ENCODE measurements at places on chromosomes 13 and 19.

GRCh38 chr13:73754727-73755292 lies 379.4 kb downstream of the KLF12 start:
- DNase-seq, result no peak

DNA sequence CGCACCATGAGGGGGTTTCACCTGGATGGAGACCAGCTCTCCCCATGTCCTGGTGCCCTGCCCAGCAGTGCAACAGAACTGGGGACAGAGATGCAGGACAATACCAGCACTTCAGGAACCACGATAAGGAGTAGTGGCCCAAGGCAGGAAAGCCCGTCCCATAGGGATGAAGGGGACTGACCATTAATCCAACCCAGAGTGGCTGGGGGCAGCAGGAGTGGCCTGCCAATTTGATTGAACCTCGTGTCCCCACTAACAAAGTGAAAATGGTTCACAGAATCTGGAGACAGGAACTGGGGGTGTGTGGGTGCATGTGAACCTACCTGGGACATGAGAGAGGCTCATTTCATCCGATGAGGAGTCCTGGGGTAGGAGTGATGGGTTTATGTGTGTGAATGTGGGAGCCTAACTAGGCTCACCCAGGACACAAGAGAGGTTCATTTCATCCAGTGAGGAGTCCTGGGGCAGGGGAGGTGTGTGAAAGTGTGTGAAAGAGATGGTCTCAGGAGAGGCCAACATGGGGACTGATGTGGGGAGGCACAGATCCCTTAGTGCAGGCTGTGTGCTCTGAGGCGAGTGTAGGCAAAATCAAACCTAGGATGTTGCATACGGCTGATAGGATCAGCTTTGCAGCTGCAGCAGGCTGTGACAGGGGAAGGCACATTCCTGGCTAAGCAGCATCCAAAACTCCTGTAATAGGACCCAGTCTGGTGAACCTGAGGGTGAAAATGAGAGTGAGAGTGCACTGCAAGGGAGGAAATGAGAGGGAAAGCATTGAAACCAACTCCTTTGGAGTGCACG lies 98.2 kb downstream of the ZNF429 start:
- DNase-seq, result no peak

DNA sequence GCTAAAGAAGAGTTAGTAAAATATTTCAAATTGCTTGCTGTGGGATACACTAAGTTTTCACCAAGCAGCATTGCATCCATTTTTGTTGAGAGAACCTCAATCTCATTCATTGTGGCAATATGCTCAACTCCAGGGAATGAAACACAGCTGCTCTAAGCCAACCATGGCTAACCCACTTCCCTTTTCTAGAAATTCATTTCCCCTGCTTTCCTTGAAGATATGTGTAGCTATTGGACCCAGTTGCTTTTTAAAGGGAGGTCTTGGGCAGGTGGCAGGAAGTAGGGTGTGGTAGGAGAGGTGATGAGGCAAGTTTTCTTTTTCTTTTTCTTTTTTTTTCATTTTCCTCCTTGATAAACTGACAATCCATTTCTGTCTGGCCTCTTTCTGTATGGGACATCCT lies 452.2 kb downstream of the FGF14 start:
- DNase-seq, result no peak

DNA sequence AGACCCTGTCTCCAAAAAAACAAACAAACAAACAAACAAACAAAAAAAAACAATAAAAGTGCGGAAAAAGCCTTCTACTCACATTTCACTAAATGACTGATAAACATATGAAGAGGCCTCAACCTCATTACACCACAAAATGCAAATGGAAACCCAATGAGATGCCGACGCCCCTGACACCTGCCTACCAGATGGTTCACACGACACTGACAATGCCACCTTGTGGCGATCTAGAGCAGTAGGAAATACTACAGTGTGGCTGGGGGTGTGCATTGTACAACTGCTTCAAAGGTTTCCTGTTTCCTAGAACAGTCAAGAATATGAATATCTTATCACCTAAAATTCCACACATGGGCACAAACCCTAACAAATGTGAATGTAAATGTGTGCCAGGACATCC lies 14.0 kb downstream of the SCGB2B2 start:
- no peak for DNase-seq

DNA sequence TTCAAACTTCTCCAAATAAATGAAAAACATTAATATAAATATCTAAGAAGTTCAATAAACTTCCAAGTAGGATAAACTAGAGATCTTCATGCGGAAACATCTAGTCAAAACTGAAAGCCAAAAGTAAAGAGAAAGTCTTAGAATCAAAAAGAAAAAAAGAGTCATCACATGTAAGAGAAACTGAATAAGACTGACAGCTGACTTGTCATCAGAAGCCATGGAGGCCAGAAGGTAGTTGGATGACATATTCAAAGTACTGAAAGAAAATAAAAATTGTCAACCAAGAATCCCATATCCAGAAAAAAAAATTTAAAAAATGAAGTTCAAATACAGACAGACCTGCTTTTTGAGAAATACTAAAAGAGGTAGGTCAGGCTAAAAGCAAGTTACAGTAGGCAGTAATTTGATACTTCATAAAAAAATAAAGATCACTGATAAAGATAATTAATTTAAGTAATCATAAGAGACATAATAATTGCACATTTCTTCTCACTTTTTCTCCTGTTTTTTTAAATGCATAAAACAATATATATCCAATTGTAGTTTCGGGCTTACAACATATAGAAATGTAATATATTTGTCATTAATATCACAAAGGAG lies 327.6 kb upstream of the PCDH9 start:
- DNase-seq, result no peak

DNA sequence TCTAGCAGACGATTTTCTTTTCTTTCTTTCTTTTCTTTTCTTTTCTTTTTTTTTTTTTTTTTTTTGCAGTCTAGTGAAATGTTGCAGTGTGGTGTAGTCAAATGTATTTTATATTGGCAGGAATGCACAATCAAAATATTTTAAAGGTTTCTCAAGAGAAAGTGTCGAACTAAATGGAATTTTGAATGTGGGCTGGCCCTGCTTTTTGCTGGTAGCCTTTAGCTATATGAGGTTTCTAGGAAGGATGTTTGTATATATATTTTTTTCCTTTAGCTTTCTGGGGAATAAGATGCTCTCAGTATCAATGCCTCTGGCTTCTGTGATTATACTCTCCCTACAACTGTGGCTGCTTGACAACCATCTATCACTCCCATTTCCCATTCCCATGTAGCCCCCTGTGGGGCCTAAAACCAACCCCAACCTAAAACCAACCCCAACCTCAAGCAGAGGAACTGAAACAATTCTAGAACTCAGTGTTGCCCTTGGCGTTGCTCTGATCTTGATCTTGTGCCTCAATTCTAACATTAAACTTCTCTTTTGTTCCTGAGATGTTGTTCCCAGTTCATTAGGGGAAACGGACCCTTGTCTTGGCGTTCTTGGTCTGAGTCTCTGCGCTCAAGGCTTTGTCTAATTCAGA lies 27.1 kb downstream of the CYSLTR2 start:
- no peak for DNase-seq

DNA sequence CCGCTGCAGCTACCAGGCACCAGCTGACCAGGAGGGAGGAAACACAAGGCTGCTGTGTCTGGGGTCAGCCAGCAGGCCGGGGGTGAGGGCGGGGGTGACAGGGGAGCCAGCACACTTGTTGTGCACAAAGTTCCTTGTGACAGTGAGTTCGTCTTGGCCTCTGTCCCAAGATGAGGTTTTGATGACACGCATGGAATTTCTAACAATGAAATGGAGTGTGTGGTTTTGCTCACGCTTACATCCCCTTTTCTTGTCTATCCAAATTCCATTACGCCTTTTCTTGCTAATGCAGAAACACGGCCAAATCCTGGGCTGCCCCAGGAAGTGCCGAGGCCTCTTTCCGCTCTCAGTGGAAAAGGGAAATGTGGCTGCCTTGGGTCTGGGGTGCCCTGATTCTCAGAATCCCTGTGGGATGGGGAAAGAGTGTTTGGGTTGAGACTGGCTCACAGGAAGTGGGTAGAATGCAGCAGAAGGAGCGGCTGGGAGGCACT lies 73.8 kb downstream of the GADD45B start:
- DNase-seq, result no peak

DNA sequence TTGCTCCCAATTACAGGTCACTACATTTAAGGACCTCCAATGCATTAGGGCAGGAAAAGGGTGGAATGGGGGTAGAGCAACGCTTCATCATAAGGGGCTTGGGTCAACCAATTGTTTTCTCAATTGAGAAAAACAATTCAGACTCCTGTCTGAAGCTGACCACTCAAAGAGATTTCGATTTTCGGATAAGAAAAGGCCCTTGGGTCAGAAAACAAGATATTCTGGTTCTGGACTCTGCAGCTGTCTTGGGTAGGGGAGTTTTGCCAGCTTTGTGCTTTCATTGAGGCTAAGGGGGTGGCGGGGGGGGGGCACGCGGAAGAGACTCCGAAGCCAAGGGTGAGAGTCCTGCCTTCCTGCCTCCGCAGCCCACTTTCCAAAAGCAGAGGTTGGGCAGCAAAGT lies 4.8 kb upstream of the ZNF98 start:
- no peak for DNase-seq
